NCI-H226 (cell line): ENCODE measurements at places on chromosomes 5 and 9.

DNA sequence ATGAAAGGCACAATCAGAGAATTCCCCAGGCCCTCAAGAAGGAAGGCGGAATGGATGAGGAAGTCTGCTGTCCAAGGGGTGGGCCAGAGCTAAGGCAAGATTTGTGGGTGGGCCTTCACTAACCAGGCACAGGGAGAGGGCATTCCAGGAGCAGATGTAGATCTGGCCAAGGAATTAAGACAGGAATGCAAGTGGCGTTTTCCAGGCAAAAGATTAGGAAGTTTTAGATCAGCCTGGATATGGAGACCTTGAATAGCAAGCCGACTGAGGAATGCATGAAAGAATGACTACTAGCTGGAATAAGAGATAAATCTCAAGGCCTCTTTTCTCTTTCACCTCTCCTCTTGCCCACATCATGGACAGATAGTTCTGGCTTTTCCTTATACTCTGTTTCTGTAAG is 68.5 kb downstream of the GHR start:
- no peak for DNase-seq

DNA sequence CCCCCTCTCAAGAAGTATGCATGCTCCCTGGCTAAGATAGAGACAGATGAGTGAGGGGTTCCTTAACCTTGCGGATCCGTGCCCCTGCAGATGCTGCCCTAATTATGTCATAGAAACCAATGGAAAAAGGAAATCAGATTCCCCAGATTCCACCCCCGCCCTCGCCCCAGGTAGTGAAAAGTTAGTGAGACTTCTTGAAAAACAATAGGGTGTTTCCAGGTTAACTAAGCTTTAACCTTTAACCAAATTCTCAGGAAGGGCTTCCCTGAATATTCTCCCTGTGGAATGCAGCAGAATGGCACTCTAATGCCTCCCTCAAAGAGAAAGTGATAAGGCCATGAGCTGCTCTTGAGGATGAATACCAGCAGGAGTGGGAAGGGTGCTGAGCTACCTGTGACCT is 116.0 kb upstream of the RANBP3L start:
- peak; percentile 78 for DNase-seq

- no peak for DNase-seq
Measured at GRCh38 chr5:160835818-160836528, 16.0 kb downstream of the ATP10B start.

GRCh38 chr9:107597743-107598217 is 108.2 kb upstream of the KLF4 start:
- no peak for DNase-seq

- no peak for DNase-seq
Measured at GRCh38 chr9:129575818-129576217, 45.1 kb downstream of the C9orf50 start.

DNA sequence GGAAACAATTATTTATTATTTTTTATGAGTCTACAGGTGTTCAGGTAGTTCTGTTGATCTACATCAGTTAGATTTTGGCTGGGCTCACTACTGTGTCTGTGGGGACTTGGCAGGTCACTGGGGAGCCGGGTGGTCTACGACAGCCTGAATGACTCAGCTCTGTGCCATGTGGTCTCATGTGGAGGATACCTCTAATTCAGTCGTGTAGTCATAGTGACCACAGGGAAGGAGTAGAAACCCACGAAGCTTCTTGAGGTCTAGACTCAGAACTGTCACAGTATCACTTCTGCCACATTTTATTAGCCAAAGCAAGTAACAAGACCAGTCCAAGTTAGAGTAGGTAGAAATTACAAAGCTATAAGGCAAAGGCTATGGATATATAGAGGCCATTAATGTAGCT is 64.7 kb upstream of the GRAMD2B start:
- no peak for DNase-seq

- DNase-seq, result no peak
Measured at GRCh38 chr5:151607304-151607703, 16.2 kb upstream of the FAT2 start.

GRCh38 chr5:144416196-144416595 is 245.5 kb downstream of the KCTD16 start:
- DNase-seq, result no peak

GRCh38 chr9:113215132-113215531 is 5.9 kb downstream of the FKBP15 start:
- peak; percentile 48 for DNase-seq

- no peak for DNase-seq
Measured at GRCh38 chr5:56050551-56051255, 55.9 kb upstream of the IL6ST start.

DNA sequence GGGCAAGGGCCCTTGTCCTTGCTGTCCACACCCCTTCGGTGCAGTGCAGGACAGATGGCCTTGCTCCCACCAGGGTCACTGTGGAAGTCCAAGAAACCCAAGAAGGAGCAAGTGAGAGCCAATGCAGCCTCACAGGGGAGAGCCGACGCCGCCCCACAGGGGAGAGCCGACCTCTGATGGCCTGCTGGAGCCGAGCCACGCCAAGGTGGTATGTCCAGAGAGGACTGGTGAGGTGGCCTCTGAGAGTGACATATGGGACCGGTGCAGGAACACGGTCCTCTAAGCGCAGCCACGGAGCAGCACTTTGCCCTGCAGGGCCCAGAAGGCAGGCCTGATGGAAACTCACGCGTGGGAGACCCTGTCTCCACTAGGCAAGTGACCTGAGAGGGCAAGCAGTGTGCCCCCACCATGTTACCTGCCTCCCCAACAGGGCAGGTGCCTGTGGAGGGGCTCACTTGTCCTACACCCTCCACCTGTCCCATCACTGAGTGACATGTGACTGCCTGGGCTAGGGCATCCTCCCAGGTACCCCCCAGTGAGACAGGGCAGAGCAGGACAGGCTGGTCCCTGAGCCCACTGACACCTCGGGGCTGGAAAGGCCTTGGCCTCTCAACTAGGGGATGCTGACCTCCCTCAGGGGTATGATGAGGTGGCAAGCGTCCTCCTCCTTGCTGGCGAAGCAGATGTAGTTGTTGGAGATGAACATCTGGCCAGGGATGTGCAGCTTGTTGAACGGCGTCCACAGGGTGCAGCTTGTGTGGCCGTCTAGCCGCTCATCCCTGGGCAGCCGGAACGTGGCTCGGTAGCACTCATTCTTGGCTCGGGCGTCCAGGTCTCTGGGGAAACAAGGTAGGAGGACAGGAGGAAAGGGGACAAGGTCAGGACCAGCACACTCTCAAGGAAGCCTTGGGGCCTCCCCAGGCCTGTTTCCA is 16.7 kb downstream of the TBC1D9B start:
- no peak for DNase-seq

DNA sequence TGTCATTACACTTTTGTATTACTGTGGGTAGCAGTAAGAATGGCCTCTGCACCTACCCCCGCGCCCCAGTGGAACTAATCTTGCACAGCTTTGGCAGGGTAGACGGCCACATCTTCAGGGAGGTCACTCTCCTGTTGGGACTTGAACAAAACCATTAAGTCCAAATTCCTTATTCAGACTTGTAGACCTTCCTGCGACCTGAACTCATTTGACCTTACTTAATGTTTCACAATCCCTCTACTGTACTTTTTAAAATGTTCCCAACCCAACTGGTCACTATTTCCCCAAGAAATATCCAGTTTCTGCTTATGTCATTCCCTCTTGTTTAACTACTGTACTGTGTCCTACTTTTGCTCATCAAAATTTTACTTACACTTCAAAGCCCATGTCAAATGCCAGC is 5.3 kb upstream of the FAM120AOS start:
- no peak for DNase-seq

DNA sequence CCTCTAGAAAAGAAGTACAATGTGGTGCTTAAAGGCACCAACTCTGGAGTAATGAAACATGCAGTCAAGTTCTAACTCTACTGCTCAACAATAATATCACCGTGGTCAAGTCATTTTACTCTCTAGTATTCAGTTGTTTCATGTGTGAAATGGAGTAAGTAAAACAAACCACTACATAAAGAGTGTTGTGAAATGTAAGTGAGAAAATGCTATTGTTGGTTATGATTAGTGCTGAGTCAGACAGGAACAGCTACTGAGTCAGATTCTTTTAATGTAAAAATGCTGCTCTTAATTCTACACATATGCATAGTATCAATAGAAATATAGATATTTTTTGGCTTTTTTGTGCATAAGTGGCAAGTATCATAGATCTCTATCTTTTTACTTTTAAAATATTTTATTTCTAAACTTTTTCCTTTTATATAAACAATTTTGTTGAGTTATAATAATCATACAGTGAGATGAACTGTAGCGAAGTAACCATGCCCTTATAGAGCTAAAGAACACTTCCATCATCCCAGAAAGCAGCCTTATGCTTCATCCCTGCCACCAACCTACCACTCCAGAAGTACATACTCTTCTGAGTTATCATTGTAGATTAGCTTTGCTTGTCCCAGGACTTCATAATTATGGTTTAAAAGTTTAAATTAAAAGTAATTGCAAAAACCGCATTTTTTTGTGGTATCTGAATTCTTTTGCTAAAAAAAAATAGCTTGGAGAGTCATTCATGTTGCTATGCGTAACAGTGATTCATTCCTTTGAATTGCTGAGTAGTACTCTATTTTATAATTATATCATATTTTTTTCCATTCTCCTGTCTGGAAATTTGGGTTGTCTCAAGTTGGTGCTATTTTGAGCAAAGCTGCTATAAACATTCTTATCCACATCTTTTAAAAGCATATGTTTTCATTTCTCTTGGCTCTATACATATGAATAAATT is 548.2 kb upstream of the CLINT1 start:
- peak; percentile 67 for DNase-seq

DNA sequence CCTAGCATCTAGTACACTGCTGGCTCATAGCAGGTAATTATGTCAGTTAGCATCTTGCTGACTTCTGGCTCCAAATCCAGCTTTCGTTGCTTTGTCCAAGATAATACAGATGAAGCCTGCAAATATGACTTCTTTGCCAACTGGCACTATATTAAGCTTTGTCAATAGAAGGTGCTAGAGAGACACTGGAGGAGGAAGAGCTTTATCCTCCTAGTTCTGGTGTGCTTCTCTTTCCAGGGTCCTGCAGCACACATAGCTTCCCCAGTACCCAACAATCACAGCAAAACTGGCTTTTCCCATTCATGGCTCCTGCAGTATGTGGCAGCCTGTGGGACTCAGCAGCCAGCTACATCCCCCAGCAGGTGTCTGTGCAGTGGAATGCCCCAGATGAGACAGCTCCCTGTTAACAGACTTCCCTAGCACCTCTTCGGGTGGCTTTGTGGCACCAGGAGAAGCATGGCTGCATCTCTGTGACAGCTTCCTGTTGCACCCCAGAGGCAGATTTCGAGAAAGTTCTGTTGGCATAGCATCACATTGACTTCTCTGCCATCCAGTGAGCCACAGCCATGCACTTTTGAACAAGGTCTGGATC is 147.8 kb downstream of the OXCT1 start:
- no peak for DNase-seq
